Caco-2 (cell line): ENCODE measurements at places on chromosomes 12 and 14. TPM values are rescaled to one million over a fixed set of nuclear protein-coding genes. Genes with fewer than 3 reads are reported as not detected.

Gene BIN2
- 0.16 and 0.18 TPM in 2 replicates for total RNA-seq

Gene ERGIC2
- total RNA-seq: 111 and 128 TPM in 2 replicates

Gene LRFN5
- total RNA-seq: not detected in 2 replicates

Gene PLEKHH1
- 32.4 and 41.2 TPM in 2 replicates for total RNA-seq

Gene MRPL42
- total RNA-seq: 77.0 and 78.2 TPM in 2 replicates

Gene SERPINA9
- total RNA-seq: not detected in 2 replicates

Gene ASPG
- total RNA-seq: not detected in 2 replicates

Gene TMEM119
- total RNA-seq: not detected in 2 replicates
